Colonic mucosa (tissue), 4 donors: ENCODE measurements at places on chromosomes 1 and 21. TPM values are rescaled to one million over a fixed set of nuclear protein-coding genes. Genes with fewer than 3 reads are reported as not detected.
A peak's percentile ranks its signal among the peaks of the same experiment; 100 is the strongest.

DNA sequence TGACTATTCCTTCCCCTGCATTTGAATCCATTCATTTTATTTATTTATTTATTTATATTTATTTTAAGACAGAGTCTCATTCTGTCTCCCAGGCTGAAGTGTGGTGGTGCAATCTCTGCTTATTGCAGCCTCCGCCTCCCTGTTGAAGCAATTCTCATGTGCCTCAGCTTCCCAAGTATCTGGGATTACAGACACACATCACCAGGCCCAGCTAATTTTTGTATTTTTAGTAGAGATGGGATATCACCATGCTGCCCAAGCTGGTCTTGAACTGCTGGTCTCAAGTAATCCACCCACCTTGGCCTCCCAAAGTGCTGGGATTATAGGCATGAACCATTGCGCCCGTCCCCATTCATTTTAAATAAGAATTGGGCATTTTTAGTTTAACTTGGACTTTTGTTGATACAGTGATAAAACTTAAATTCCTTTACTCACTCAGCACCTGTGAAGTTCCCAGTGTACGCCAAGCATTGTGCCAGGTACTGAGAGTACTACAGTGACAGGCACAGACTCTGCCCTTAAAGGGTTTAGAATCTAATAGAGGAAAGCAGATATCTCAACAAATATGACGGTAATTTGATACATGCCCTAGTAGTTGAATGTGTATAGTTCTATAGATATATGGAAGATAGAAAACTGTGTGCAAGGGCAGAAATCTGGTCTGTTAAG is 90.5 kb downstream of the PTPRC start:
- no peak overlapping the region for H3K27ac ChIP-seq
- DNase-seq, result no peak
- no peak overlapping the region for H3K4me3 ChIP-seq
- H3K36me3 ChIP-seq, result no peaks in the 10 kb centered on the region
- no peaks in the 10 kb centered on the region for H3K27me3 ChIP-seq

Gene RHEX
- 1.4 TPM for total RNA-seq

Gene HLX
- total RNA-seq, result 1.7 TPM

Gene KIF26B
- 0.30 TPM for total RNA-seq

DNA sequence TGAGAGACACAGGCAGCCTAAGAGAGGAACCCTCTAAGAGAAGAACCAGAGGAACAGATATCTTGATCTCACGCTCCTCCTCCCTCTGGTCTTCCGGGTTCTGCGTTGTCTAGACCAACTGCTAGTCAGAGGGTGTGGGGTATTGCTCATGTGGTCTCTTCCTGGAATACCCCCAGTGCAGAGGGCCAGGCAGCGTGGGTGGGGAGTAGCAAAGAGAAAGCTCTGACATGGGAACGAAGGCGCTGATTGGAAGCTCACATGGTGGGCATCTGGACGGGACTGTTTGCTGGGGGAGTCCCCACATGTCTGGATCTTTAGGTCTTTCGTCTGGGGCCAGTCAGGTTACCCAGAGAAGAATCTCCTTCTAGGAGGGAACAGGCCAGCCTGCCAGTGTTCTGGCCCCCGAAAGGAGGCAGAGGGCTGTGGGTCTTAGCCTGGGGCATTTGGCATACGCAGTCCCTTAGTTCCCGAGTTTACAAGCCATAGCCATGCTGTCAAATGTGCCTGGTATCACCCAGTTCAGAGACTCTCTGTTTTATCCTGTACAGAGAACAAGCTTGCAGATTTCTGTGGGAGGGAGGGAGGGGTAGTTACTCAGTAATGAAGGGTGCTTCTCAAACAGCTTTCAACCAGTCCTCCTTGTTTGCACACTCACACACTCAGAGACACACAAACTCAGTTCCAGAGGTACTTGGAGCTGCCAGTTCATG is 18.3 kb upstream of the IL6R start:
- H3K36me3 ChIP-seq, result no peaks in the 10 kb centered on the region
- no peaks in the 10 kb centered on the region for H3K27me3 ChIP-seq
- peaks cover 7% of the 10 kb centered on the region for H3K4me1 ChIP-seq
- peak; percentile 61 for DNase-seq
